CD8-positive, alpha-beta T cell (primary cell): ENCODE measurements at places on chromosomes 16 and 17.
A peak's percentile ranks its signal among the peaks of the same experiment; 100 is the strongest.

DNA sequence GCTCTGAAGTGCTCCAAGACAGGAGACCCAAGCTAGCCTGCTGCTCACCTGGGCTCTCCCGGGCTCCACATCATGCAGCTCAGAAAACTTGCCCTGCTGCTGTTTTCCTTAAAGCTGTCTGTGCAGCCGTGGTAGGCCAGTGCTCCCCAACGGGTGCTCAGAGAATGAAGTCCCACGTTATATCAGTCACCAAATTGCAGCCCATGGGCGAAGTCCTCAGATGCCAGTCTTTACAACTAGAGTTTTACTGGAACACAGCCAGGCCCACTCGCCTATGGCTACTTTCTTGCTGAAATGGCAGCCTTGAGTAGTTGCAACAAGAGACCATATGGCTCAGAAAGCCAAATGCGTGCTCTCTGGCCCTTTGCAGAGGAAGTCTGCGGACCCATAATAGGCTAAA is 6.3 kb downstream of the CREBBP start:
- DNase-seq = no peak

- DNase-seq = no peak
Measured at GRCh38 chr17:17911001-17911613, 61.1 kb downstream of the TOM1L2 start.

GRCh38 chr16:57185446-57185944 is 344 bp downstream of the PSME3IP1 start:
- DNase-seq = peak; percentile 59

DNA sequence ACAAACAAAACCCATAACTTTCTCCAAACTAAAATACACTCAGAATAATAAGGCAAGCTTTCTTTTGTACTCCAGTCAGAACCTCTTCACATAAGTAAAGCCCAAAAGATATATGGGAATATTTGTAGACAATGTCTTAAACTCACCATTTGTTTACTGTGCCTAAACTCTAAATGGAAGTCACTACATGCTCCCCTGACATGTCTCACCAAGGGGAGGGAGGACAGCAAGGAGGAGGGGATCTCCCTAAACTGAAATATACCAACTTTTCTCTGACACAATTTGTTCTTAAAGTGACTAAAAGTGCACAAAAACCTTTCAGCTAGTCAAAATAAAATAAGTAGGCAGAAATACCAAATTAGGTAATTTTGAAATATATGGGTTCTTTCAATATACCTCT is 38.5 kb downstream of the GRB7 start:
- peak; percentile 33 for DNase-seq

DNA sequence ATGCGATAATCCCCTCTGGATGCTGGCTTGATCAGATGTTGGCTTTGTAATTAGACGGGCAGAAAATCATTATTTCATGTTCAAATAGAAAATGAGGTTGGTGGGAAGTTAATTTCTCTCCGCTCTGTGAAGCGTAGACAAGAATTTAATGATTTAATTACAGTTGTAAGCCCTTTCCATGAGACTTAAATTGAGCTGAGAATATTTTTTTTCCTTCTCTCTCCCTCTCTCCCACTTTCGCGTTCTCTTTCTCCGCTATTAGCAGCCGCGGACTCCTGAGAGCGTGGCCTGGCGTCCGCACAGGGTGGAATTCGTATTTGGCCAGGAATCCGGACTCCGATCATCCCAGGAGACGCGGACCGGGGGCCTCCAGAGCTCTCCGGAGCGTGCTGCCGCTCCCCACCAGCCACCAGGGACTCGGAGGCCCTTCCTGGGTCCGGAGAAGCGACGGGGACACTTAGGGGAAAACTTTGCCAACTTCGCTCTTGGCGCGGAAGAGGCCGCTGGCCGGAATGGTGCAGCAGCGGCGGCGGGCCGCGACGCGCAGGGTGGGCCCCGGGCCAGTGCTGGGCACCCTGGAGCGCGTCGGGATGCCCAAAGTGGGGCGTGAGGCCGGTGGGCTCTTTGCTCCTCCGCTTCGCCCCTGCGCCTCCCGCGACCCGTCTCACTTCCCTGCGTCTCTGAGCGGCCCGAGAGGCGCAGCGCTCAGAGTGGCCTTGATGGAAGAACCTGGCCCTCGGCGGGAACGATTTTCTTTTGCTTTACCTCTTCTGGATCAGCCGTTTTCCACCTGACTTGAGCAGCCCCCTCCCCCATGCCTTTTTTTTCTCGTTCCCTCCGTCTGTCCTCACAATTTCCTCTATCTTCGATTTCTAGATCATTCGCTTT is 3.6 kb upstream of the IRX3 start:
- no peak for DNase-seq

DNA sequence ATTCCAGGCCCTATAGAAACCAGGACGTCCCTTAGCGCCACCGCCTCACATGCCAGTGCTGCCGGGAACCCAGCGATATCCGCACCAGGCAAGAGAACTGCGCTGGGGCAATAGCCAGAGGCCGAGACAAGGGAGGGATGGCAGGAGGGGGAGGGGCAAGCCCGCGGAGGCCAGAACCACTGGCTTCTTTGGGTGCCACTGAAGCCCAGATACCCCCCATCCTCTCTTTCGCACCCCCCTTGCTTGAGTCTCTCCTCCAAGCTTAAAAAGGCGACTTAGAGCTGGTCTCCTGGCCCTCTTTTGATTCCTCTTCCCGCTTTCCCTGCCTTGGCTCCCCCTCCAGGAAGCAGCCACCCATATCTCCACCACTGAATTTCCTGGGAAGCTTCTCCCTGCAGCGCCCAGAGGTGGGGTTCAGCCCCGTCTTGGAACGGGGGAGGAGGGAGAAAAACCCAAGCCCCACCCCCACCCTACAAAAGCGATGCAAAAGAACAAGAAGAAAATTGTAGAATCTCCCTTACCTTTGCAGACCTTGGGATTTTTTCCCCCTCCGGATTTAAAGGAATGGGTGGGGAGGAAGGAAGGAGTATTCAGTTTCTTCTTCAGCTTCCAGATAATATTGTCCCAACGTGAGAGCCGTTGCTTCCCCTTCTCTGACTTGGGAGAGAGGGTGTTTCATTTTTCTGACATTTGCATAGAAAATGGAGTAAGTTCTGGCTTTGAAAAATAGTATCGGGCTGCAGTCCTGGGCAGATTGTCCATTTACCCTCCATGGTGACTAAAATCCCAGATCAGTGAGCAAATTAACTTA is 622 bp downstream of the HOXB6 start:
- DNase-seq = no peak

DNA sequence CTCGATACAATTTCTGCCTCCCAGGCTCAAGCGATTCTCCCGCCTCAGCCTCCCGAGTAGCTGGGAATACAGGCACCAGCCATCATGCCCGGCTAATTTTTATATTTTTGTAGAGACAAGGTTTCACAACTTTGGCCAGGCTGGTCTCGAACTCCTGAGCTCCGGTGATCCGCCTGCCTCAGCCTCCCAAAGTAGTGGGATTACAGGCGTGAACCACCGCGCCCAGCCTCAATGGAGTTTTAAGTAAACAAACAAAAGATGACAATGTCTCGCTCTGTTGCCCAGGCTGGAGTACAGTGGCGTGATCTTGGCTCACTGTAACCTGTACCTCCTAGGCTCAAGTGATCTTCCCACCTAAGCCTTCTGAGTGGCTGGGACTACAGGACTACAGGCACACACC is 52.6 kb upstream of the TRAP1 start:
- DNase-seq = no peak

DNA sequence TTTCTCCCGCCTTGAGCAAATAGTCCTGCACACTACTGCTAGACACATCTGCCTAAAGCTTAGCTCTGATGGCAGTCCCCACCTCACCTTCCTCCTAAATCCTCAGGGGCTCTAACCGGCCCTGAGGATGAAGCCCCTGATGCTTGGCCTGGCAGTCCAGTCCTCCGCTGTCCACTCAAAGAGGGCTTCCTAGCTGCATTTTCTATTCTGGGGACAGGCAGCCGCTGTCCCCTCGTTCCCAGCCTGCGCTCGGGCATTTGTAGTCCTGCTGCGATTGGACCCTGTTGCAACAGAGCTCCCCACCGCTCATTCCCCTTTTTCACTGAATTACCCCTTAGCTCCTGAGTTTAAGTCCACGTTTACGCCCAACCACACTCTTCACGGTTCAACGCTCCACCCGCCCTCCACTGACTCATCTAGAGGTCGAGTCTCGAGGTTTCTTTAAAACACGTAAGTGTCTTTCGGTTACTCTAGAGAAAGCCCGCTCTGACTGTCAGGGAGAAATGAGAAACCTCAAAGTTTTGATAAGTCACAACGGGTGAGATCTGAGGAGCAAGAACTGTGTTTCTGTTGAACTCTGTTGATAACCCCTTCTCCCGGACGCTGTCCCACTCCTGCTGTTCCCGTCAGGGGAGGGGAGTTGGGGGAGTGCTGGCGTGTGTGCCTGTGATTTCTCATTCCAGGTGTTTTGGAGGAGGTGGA is 4.5 kb downstream of the CCR7 start:
- DNase-seq = peak; percentile 73

DNA sequence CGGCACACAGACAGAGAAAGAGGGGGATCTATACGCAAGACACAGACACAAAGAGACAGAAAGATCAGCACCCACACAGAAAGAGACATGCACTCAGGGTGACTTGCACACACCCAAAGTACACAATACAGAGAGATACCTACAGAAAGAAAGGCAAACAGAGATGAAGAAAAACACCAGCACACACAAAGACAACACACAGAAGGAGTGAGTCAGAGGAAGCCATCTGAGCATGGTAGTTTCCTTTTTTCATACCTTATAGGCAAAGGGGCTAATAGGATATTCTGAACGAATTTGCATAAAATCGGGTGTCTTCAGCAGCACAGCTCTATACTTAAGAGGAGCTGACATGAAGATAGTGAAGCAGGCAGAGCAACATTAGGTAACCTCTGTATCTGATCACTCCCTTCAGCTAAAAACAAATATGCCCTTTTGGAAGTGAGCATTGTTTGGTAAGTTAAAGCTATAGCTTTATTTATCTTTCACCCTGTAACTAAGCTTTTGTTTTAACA is 198.6 kb downstream of the AATF start:
- no peak for DNase-seq

GRCh38 chr16:50103764-50104163 is 38.0 kb downstream of the HEATR3 start:
- no peak for DNase-seq

- DNase-seq = no peak
Measured at GRCh38 chr16:67137605-67138004, 13.2 kb downstream of the B3GNT9 start.

- DNase-seq = no peak
Measured at GRCh38 chr17:78724999-78725398, 57.1 kb downstream of the CYTH1 start.

DNA sequence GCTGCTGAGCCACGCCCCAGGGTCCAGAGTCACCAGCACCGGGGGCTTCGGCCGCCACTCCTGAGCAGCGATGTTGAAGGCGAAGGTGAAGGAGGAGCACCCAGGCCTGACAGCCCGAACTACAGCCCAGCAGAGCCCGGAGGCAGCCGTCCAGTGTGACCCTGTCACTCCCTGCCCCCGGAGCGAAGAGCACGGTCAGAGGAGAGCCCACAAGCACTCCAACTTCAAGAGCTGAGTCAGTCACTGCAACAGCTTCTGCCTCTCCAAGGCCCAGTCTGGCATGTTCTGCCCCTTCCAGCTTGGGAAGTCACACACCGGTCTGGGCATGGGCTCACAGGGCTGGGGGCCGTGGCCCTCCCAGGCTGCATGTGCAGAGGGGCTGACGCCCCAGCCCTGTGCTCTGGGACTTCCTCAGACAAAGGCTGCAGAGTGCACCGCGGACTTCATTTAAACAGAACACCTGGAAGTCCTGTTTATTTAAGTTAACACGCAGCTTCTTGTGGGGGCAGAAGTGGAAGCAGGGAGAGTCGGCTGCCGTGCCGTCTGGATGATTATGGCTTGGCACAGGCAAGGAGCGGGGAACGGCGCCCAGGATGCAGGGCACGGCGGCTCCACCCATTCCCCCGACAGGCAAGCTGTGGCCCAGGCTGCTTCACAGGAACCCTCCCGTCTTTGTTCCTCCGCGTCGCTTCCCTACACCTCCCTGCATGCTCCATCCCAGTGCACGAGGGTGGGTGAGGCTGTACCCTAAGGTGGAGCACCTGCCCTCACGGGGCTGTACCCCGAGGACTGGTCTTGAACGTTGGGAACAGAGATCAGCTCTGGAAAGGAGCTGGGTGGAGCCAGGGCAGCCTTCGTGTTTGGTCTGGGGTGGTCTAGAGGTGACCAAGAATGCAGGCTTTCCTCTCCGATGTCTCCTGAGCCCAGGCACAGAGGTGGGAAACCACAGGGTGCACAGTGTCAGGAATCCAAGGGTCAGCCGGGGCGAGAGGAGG is 68.9 kb upstream of the METRNL start:
- no peak for DNase-seq
